ENCODE measurements at places on chromosomes 5 and 9. TPM values are rescaled to one million over a fixed set of nuclear protein-coding genes. Genes with fewer than 3 reads are reported as not detected.

DNA sequence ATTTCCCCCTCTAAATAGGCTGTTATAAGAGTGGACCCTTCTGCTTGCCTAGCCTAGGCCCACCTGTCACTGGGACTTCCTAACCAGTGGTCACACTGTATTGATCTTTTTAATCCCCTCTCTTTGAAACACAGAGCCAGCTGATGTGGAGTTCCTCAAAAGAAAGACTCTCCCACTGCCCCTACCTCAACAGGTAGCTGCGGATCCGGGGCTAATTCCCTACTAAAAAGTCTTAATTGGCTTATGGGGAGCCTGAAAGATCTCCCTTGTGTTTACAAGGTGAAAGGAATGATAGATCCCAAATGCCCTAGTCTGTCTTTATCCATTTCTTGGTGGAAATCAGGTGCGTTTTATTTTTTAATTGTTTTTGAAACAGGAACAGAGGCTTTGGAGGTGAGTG lies 2.0 kb downstream of the NEUROG1 start:
- H3K4me1 ChIP-seq: no peaks in the 10 kb centered on the region
- H3K27ac ChIP-seq: no peak overlapping the region

DNA sequence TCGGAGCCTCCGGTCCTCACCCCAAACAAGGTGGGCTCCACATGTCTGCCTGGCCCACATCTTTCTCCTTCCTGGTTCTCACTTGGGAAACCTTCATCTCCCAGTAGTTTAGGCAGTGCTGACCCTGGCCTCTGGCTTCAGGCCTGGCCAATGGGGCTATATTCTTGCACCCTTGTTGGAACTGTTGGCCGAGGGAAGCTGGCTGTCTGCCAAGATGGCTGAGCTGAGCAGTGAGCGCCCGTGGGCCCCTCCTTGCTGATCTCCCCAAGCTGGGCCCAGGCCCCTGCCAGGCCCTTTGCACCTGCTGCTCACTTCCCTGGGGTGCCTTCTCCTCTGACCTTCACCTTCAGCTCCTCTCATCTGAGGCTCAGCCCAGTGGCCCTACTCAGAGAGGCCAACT lies 31.3 kb downstream of the TSPAN17 start:
- no peaks in the 10 kb centered on the region for H3K4me1 ChIP-seq
- no peak for DNase-seq
- H3K4me3 ChIP-seq: no peak overlapping the region

GRCh38 chr9:128161215-128161902 lies 1.3 kb downstream of the BBLN start:
- H3K4me3 ChIP-seq: no peak overlapping the region
- no peaks in the 10 kb centered on the region for H3K36me3 ChIP-seq
- DNase-seq: no peak

- peaks cover 2% of the 10 kb centered on the region for H3K4me1 ChIP-seq
- no peak overlapping the region for H3K27ac ChIP-seq
- H3K4me3 ChIP-seq: no peak overlapping the region
- no peaks in the 10 kb centered on the region for H3K27me3 ChIP-seq
- no peaks in the 10 kb centered on the region for H3K36me3 ChIP-seq
These were observed 7.8 kb upstream of the DELE1 start for GRCh38 chr5:141915881-141916336.

- H3K4me1 ChIP-seq: peaks cover 6% of the 10 kb centered on the region
- peak overlapping the region; percentile 93 for H3K4me3 ChIP-seq
- DNase-seq: no peak
- H3K27me3 ChIP-seq: no peaks in the 10 kb centered on the region
These were observed 1.9 kb downstream of the ISOC1 start for GRCh38 chr5:129096382-129096991.

DNA sequence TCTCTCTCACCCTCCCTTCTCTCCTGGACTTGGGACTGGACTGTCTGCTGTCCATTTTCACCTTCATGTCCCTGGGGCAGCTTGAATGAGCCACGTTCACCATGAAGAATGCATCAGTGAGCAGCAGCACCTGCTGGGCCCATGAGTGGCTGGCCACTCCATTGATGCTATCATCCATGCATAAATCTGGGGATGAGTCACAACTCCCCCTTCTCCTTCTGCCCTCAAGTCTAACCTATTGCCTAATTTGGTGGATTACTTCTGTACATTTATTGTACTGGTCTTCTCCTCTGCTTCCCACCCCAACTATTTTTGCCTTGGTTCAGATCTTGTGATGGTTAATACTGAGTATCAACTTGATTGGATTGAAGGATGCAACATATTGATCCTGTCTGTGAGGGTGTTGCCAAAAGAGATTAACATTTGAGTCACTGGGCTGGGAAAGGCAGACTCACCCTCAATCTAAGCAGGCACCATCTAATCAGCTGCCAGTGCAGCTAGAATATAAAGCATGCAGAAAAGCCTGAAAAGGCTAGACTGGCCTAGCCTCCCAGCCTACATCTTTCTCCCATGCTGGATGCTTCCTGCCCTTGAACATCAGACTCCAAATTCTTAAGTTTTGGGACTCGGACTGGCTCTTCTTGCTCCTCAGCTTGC lies 46.7 kb downstream of the GDNF start:
- H3K4me1 ChIP-seq: no peaks in the 10 kb centered on the region
- no peak overlapping the region for H3K4me3 ChIP-seq
- H3K36me3 ChIP-seq: no peaks in the 10 kb centered on the region
- no peaks in the 10 kb centered on the region for H3K27me3 ChIP-seq
- DNase-seq: no peak

- H3K36me3 ChIP-seq: no peaks in the 10 kb centered on the region
- no peak overlapping the region for H3K27ac ChIP-seq
- no peaks in the 10 kb centered on the region for H3K4me1 ChIP-seq
- no peak overlapping the region for H3K4me3 ChIP-seq
These were observed 67.3 kb downstream of the PARP8 start for GRCh38 chr5:50733741-50734140.

DNA sequence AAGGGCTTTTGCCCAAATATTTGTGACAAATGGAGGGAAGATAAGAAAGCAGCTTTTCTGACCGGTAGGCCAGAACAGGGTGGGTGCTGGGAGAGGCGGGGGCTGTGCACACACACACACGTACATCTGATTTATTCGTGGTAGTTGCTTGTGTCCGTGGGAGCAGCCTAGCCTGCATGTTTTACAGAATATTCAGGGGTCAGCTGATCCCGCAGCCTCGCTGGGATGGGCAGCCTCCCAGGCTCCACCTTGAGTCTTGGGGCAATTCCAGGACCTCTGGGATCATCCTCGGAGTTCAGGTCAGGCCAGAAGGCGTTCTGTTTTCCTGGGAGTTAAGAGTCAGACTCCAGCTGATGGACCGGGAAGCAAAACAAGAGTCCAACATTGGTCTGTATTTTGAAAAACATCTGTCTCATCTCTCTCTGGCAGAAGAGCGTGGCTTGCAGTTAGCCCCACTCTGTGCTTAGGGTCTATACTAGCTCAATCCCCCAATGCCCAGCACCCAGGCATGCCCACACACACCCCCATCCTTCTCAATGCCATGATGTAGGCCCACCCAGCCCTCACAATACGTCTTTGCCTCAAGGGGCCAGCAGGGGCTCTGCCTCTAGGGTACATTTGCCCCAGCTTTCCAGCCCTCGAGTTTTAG lies 210.6 kb downstream of the GOLPH3 start:
- peak overlapping the region; percentile 77 for H3K27ac ChIP-seq
- peaks cover 32% of the 10 kb centered on the region for H3K4me1 ChIP-seq
- no peak overlapping the region for H3K4me3 ChIP-seq
- peak; percentile 58 for DNase-seq

GRCh38 chr5:163362840-163363371 lies 74.5 kb upstream of the CCNG1 start:
- no peaks in the 10 kb centered on the region for H3K4me1 ChIP-seq
- H3K36me3 ChIP-seq: no peaks in the 10 kb centered on the region
- H3K4me3 ChIP-seq: no peak overlapping the region
- no peaks in the 10 kb centered on the region for H3K27me3 ChIP-seq

DNA sequence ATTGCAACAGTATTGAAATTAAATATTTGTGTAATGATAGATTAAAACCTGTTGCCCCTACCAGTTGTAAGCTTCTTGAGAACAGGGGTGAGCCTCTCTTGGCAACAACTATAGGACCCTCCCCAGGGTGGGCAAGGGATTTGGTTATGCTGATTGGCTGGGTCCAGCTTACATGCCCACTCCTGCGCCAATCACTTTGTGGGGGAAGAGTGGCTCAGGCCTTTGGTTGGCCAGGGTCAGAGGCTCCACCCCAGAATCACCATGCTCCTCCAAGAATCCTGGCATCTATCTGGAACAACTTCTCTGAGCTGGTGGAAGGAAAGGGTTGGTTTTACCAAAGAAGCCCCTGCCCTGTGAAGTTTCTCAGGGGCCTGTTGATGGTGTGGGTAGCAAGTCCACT lies 8.6 kb upstream of the PITX1 start:
- H3K36me3 ChIP-seq: no peaks in the 10 kb centered on the region
- no peak for DNase-seq
- H3K27ac ChIP-seq: no peak overlapping the region
- H3K4me1 ChIP-seq: peaks cover 5% of the 10 kb centered on the region

DNA sequence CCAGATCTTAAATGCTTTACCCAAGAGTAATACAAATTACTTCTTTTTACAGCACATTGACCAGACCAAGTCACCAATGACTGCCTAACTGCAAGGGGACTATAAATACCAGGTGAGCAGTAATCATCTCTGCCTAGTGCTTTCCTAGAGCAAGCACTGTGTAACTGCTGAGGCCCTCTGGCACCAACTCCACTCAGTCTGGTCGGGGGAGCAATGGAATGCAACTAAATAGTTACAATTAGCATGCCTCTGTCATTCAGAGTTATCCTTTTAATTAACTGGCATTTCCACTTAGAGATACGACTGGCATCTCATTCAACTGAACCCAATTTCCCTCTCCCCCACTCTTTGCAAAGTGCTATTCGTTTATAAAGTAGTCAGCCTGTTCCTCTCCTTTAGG lies 1309.1 kb upstream of the DMAC1 start:
- H3K36me3 ChIP-seq: no peaks in the 10 kb centered on the region
- H3K4me3 ChIP-seq: no peak overlapping the region
- H3K4me1 ChIP-seq: no peaks in the 10 kb centered on the region
- no peaks in the 10 kb centered on the region for H3K27me3 ChIP-seq
- no peak for DNase-seq
- H3K27ac ChIP-seq: no peak overlapping the region

DNA sequence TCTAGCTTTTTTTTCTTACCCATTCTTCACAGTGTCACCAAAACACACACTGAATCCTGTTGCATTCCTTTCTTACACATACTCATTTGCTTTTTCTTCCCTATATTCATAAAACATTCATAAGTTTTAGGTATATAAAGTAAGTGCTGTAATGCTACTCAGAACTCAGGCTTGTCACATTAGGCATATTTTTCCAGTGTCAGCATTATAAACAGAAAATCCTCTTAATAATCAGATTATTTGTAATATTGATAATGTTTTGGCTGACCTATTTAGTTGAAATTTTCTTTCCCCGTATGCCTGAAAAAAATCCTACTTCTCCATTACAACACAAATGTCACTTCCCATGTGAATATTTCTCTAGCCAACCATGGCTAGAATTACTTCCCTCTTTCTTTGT lies 743.0 kb upstream of the NUDT12 start:
- no peak for DNase-seq
- H3K4me1 ChIP-seq: no peaks in the 10 kb centered on the region
- no peak overlapping the region for H3K27ac ChIP-seq
- no peaks in the 10 kb centered on the region for H3K27me3 ChIP-seq
- H3K36me3 ChIP-seq: no peaks in the 10 kb centered on the region

DNA sequence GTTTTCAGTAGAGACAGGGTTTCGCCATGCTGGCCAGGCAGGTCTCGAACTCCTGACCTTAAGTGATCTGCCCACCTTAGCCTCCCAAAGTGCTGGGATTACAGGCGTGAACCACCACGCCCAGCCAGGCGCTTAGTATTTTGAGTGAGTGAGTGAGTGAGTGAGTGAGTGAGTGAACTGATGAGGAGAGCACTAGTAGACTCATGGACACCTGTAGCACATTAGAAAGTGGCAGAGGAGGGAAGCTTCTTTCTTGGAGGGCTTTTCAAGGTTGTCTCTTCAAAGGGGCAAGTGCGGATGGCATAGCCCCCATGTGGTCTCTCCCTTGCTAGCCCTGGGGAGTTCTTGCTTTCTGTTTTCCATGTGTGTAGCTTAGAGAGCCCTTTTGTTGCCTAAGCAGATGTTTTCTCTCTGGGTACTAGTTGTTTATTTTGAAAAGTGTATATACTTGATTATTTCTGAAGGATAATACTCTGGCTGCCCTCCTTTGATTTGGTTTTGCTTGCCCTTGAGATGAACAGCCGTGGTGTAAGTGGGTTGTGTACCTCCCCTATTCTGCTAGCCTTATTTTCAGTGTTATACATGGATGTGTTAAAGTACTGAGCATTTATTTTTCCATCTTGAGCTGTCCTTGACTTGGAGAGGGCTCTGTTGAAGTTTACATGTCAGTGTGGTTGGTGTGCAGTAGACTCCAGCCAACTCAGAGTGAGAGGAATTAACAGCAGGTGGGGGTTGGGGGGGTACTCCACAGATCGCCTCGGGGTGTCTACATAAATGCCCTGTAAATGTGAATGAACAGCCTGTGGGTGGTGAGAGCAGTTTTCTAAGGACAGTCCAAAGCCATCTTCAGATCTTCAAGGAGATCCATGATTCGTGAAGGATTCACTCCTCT lies 35.5 kb downstream of the PRRC2B start:
- no peak overlapping the region for H3K27ac ChIP-seq
- no peaks in the 10 kb centered on the region for H3K27me3 ChIP-seq
- H3K4me1 ChIP-seq: peaks cover 23% of the 10 kb centered on the region
- no peaks in the 10 kb centered on the region for H3K36me3 ChIP-seq
- peak; percentile 31 for DNase-seq

DNA sequence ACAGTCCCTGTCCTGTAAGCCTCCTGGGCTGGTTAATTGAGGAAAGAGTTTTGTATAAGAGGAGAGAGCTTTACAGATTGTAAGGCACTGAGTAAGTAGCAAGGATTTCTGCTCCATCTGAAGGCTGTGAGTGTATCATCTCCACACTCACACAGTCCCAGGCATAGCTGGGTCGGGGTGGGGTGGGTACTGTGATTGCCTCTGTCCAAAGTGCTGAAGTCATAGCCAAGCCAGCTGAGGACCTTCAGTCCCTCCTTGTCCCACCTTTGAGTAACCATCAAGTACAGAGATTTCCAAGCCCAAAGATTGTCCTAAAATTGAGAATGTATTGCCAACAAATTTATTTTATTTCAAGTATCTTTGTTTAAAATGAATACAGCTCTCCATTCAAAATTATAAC lies 5.5 kb upstream of the DNAJB5 start:
- H3K27me3 ChIP-seq: no peaks in the 10 kb centered on the region
- no peaks in the 10 kb centered on the region for H3K36me3 ChIP-seq
- no peaks in the 10 kb centered on the region for H3K4me1 ChIP-seq
- DNase-seq: no peak
- H3K4me3 ChIP-seq: no peak overlapping the region

GRCh38 chr9:68847765-68848164 lies 142.7 kb downstream of the PIP5K1B start:
- H3K36me3 ChIP-seq: no peaks in the 10 kb centered on the region
- H3K4me1 ChIP-seq: no peaks in the 10 kb centered on the region
- H3K27me3 ChIP-seq: no peaks in the 10 kb centered on the region
- H3K4me3 ChIP-seq: no peak overlapping the region
- DNase-seq: no peak

The RIGI gene
- total RNA-seq: 8.8 TPM

The ZNF658 gene
- total RNA-seq: 7.9 TPM

The SLC45A2 gene
- not detected for total RNA-seq

The C5orf63 gene
- total RNA-seq: 2.8 TPM
